ENCODE measurements at places on chromosomes 1 and 21.

DNA sequence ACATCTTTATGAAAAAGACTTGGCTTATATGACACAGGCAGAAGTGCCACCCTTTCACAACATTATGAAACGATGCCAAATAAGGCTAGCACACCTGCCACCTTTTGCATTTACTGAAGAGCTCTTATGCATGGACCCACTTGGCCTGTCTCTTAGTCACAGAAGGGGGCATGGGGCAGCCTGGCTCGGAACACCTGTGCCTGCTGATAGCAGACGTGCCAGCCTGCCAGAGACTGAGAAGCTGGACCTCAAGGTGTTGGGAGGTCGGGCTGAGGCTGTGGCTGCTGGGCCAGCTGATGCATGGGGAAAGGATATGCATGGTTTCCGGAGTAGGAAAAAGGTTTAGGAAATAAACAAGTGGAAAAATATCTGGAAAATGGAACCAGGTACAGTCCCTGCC is 21.5 kb downstream of the RCAN1 start:
- no peak for DNase-seq

DNA sequence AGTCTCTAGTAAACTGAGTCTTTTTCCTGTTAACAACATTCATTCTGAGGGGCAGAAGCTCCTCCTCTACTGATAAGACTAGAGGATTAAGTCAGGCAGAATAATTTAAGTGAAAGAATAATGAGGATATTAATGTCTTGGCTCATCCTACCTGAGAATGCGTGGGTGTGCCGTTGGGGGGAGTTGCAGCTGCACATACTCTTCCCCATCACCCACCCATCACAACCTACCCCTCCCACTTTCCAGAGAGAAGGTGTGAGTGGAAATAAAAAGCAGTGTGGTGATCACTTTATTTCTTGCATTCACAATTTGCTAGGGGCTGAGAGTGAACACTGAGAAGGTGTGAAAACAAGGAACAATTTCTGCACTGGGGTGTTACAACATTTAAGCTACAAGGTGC is 146.8 kb upstream of the MAGI3 start:
- no peak for DNase-seq

DNA sequence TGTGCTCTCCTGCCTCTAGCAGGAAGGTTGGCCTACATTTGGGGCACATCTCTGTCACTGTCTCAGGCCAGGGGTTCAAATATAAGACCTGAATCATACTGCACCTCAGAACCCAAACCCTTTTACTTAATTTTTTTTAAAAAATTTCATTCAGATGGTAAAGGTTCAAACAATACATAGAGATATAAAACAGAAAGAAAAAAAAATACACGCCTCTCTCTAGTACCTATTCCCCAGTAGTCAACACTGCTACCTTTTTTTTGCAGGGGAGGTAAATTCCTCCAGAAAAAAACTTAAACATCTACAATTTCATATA is 32.9 kb downstream of the MAPKAPK2 start:
- DNase-seq = no peak

DNA sequence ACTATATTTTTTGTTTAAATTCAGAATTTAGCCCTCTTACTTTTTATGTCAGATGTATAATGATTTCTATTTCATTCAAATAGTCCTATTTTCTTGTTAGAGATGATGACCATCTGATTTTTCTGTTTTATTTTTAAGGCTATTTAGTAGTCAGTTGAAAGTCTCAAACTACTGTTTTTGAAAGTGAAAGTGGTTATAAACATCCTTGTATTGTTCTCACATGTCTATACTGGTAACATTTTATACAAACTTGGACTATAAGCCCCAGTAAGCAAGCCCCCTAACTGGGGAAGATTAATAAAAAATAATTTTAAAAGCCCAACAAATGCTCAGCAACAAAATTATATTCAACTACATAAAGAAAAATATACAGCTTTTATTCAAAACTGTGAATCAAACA is 271.3 kb upstream of the RGS18 start:
- no peak for DNase-seq

DNA sequence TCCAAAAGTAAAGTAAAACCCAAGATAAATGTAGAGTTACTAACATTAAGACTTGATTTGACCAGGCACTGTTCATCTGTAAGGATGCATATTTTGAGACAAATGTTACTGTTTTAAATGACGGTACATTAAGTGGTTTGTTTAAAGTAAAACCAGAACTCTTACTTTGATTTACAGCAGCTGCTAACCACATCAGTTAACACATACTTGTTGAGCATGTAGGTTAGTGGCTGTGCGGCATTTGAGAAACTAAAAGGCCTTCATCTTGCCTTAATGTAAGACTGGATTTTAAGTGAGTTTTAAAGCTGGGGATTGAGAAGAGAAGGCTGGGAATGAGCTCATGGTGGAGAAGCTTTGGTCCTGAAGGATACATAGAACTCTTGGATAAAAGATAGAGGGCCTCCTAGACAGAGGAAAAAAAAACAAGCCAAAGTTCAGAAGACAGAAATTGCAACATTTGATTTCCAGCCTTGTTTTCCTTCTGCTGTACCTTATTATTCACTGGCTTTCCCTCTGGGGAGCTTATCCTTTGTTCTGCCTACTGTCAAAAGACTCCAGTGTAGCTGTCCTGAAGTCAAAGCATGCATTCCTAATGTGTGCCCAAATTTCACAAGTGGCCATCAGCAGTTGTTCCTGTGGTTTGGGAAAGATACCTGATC is 66.6 kb downstream of the MTR start:
- no peak for DNase-seq

DNA sequence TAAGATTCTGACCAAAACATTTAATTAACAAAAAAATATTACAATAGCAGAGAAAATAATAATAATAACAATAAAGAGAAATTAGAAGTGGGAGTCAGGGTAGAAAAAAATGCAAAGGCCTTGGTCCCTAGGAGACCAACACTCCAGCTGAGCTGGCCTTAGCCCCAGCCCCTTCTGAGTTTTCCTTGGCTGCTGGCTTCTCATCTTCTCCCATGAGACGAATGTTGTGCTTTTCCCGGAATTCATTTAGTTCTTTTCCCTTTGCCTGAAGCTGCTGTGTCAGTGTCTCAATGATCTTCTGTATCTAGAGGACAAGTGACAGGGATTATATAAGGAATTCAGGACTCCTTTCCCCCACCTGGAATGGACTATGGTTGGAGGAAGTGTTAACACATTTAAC is 2.4 kb downstream of the KLHDC9 start:
- no peak for DNase-seq

GRCh38 chr1:6330410-6330911 is 63.1 kb downstream of the ACOT7 start:
- DNase-seq = no peak

GRCh38 chr1:6006882-6007281 is 14.7 kb upstream of the NPHP4 start:
- no peak for DNase-seq

DNA sequence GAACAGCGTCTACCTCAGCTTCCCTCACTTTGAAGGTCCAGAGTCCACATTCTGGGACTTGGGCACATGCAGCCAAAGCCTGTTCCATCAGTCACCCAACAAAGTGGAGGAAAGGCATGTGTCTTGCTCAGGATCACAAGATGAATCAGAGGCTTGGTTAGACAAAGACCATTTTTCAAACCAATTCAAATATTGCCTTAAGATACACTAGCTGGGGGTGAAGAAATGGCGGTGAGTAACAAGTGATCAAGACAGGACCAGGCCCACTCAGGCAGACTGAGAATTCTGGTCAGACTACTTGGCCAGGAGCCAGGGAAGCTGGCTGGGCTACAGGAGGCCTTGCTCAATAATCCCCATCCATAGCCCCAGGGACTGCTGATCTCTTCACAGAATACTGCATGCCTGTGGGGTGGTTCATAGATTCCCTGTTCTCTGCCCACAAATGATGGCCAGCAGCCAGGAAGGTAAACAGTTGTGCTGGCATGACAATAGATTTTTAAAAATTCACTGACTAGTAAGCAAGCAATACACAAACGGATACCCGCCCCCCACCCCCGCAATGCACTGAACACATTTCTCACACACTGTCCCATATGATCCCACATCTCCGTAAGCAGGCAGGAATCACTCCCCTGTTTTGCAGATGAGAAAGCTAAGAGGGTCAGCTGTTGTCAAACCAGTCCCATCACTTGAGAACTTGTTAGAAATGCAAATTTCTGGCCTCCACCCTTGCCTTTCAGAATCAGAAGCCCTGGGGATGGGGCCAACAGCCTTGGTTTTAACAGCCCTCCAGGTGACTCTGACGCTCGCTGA is 27.2 kb downstream of the ERI3 start:
- no peak for DNase-seq

DNA sequence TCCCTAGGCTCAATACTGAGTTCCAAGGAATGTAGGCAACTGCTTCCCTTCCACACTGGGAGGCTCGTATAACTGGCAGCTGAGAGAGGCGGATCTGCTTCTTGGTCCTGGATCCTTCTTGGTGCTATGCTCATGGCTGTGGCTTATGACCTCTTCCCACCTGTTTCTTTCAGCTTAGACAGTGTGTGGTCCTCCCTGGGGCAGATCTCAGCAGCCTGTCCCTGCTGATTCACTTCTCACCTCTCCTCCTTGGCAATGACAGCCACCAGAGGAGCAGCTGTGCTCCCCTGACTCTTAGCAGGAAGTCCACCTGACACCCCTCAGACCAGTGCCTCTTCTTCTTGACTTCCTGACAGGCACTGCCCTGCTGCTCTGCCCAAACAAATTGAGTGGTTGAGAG is 75.1 kb upstream of the PTGFRN start:
- no peak for DNase-seq

- DNase-seq = no peak
Measured at GRCh38 chr1:188372821-188373220, 1544.1 kb downstream of the PLA2G4A start.

DNA sequence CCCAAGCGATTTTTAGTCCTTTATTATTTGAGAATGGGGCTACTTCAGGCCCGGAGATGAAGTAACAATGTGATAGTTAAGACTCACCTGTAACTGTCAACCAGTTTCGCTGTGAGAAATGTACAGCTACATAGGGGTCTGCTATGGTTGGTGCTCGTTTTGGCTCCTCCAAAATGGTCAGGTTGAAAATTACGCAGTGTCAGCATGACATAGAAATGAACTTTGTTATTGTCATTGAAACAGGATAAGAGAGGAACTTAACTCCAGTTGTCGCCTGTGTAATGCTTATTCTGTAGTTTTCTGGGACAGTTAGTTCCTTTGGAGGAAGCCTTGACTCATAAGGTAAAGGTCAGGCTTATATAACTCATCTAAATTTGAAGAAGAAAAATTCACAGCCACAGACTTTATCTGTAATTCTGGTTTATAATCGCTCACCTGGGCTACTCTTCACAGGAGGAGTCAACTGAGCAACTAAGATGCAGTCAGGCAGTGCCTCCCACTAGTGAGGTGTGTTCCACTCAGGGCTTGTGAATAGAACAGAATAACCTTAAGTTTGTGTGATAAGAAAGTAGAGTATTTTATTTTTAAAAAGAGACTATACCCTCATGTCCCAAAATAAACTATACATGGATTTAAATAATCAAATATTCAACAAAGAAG is 130.9 kb downstream of the CD247 start:
- DNase-seq = no peak

DNA sequence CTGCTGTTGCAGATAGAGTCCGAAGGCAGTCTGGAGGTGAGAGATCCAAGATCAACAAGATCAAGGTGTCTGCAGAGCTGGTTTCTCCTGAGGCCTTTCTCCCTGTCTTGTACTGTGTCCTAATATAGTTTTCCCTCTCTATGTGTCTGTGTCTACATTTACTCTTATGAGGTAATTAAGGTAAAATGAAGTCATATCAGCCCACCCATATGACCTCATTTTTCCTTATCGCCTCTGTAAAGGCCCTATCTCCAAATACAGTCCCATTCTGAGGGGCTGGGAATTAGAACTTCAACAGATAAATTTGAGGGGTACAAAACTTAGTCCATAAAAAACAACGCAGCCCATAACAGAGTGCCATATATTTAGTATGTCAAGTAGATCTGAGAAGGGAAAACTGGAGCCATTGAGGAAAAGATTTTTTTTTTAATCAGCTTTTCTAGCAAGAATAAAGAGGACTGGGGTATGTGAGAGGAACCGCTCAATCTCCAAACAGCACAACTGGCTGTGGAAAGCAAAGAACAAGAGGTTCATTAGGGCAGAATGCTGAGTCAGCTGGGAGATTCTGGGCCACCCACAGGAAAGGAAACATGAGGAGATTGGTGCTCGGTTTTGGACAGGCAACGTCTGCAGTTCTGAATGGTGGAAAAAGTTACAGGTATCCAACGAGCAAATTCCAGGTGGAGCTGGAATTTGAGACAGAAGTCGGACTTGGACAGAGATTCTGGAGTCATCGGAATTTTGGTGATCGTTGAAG is 65.7 kb downstream of the MAP3K21 start:
- no peak for DNase-seq

GRCh38 chr1:165116732-165117131 is 239.8 kb downstream of the LMX1A start:
- DNase-seq = no peak

DNA sequence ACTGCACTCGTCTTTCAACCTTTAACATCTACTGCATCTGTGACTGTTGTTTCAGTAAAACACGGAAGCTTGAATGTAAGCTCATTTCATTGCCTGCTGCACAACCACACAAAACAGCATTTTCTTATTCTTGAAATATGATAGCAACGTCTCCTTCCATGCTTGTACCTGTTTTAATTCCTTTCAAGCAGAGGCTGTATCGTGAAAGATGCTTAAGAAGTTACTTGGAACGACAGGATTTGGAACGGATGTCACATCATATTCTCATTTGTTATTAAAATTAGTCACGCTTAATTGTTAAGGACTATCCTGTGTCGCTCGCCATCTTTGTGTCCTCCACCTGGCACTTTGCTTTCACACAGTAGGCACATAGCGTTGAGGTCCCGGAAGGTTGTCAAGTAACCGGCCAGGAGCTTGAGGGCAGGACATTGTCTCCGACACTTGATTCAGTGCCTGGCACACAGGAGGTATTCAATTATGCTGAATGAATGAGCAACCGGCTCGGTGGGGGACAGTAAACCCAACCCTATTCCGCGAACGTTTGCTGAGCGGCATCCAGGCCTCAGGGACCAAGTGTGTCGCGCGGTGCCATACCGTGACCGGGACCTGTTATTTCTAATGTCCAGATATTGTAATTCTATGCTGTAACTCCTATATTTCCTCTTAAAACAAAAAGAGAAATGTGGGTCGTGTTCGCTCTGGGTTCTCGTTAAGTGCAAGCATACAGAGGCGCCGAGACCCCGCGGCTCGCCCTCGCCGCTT is 499 bp upstream of the SH3GLB1 start:
- peak; percentile 39 for DNase-seq

DNA sequence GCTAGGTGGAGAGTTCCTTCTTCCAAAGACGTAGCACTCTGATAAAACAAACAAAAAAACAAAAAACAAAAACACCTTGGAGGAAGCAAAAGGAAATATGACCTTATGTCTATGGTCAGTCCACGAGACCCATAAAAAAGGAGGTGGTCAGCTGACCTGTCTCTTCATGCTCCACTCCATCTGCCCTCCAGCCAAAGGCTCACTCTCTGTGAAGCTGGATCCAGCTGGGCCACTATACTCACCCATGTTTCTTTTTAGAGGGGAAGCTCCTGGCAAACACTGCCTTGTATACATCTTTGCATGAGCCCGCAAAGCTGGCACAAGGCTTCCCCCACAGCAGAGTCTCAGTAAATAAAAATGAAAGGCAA is 126.1 kb upstream of the CACHD1 start:
- no peak for DNase-seq

All from activated naive CD4-positive, alpha-beta T cell (primary cell).